ENCODE measurements at places on chromosomes 2 and 18. TPM values are rescaled to one million over a fixed set of nuclear protein-coding genes. Genes with fewer than 3 reads are reported as not detected.

The FHOD3 gene
- 9.9 TPM for total RNA-seq

The KCNIP3 gene
- 0.77 TPM for total RNA-seq

The NPHP1 gene
- 5.6 TPM for total RNA-seq

The PREPL gene
- 96.1 TPM for total RNA-seq

The AQP12A gene
- total RNA-seq = not detected

The ABHD1 gene
- under 0.01 TPM for total RNA-seq

The PLA2R1 gene
- total RNA-seq = 17.2 TPM

Measured in regular cardiac myocyte (primary cell).